ENCODE measurements at places on chromosomes 2 and 18. TPM values are rescaled to one million over a fixed set of nuclear protein-coding genes. Genes with fewer than 3 reads are reported as not detected.

DNA sequence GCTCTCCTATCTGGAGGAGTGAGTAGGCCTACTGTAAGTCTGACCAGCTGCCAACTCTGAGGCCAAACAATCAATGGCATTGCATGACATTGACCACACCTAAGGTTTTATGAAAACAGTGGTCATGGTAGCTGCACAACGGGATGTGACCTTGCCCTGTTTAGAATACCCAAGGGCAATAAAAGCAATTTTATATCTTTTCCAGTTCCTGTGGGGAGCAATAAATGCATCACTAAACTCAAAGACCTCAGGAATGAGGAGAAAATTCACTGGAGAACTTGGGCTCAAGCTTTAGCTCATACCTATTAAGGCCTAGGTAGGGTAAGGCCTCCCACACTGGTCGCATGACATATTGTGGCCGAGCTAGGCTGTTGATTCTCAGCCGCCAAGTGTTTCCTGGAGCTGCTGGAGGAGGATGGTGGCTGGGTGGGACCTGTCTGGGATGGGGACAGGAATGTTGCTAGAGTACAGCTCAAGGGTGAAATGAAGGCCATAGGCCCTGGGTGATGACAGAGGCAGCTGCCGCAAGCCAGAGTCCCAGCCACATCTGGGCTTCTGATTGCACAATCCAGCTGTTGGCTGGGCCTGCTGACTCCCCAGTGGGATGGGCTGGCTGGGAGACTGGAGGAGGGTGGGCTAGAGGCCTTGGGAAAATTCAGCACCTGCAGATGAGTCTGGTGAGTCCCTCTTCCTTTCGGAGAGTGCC lies 313.7 kb downstream of the CYP26B1 start:
- DNase-seq = no peak

DNA sequence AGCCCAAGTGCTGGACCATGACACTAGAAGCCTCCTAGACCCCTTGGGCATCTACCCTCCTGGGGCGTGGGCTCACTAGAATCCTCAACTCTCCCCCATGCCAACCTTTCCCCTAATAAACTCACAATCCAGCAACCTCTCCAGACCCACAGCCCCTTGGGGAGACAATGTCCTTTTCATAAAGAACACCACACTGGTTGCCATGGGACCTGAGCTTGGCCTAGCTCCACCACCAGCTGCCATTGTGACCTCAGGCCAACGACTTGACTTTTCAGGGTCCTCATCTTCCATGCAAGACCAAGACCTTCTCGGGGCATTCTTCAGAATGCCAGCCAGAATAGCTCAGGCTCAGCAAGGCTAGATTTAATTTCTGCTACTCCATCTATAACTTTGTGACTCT lies 128.1 kb upstream of the NPAS2 start:
- DNase-seq = no peak

DNA sequence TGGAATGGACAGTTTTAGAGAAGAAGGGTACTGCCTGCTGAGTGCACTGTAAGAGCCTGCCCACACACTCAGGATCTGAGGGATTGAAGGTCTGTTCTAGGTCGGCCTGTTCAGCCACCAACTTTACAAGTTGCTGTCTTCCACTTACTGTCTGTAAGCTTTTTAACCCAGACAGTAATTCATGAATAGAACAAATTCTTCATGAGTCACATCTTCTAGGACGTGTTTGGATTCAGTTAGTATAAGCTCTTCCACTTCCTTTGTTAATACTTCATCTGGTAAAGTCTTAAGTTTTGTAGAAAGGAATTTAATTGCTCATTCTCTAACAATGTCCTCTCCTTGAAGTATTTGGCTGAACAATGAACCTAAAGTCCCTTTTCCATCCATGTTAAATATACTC lies 74.6 kb downstream of the PDE11A start:
- DNase-seq = peak; percentile 84

GRCh38 chr2:232352511-232353091 lies 25.9 kb upstream of the ALPP start:
- no peak for DNase-seq

DNA sequence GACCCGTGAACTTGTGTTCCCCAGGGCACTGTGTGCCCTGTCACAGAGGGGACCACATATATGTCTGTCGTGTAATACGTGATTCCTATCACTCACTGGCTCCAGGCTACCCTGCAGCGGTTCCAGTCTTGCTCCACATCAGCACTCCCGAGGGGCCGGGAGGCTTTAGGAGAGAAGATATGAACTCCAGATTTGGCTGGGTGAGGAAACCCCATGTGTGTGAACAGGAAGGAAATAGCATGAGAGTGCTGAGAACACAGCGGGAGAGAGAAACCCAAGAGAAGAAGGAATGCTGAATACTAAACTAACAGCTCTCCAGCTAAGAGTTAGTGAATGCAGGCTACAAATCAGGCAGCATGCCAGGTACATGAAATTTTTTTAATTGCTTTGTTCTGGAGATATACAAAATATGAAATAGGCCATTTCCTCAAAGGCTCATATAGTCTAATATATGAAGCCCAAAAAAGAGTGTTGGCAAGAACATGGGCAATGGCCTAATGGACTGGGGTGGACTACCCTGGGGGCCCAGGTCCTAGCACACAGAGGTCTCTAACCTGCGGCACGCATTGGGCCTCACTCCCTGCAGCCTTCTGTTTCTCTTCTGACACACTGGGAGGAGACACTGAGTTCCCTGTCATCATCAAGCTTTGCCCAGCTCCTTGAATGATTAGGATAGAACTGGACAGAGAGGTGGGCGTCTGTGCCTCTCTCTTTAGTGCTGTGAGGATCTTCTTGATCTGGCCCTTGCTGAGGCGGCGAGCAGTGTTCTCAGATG lies 372.8 kb upstream of the RAB6C start:
- no peak for DNase-seq

GRCh38 chr2:238857959-238858358 lies 10.1 kb downstream of the TWIST2 start:
- DNase-seq = no peak

- no peak for DNase-seq
Observed at GRCh38 chr2:172977270-172978062, 98.2 kb upstream of the MAP3K20 start.

DNA sequence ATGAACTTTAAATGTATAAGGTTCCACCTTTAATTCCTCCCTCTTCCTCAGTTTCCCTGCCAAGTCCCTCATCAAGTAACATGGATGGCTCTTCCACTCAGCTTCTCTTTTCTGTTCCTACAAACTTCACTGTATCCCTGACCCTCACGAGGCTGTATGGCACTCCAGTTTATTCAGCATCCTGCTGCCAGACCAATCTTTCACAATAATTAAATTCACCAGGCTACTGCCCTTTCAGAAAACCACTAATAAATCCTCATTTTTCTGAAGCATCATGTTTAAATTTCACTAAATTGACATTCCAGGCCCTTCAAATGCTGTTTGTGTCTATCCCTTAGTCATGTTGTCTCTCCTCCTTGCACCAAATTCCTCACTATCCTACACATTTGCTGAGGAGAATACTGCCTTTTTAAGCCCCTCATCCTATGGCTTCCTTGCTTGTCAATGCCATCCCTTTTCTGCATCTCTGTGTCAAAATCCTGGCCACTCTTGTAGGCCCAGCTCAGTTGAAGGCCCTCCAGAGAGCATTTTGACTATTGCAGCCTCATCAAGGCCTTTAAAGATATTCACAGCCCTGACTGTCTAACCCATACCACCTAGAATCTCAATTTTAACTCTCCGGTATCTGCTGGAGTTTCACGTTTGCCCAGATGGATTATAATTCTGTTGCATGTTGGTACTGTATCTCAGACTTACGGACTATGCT lies 22.8 kb upstream of the ASNSD1 start:
- DNase-seq = no peak

- peak; percentile 22 for DNase-seq
Observed at GRCh38 chr2:223494942-223495341, 107.2 kb downstream of the SCG2 start.

GRCh38 chr2:23713351-23713750 lies 213.6 kb downstream of the ATAD2B start:
- DNase-seq = no peak

GRCh38 chr2:183605440-183605839 lies 481.2 kb downstream of the NUP35 start:
- DNase-seq = no peak

DNA sequence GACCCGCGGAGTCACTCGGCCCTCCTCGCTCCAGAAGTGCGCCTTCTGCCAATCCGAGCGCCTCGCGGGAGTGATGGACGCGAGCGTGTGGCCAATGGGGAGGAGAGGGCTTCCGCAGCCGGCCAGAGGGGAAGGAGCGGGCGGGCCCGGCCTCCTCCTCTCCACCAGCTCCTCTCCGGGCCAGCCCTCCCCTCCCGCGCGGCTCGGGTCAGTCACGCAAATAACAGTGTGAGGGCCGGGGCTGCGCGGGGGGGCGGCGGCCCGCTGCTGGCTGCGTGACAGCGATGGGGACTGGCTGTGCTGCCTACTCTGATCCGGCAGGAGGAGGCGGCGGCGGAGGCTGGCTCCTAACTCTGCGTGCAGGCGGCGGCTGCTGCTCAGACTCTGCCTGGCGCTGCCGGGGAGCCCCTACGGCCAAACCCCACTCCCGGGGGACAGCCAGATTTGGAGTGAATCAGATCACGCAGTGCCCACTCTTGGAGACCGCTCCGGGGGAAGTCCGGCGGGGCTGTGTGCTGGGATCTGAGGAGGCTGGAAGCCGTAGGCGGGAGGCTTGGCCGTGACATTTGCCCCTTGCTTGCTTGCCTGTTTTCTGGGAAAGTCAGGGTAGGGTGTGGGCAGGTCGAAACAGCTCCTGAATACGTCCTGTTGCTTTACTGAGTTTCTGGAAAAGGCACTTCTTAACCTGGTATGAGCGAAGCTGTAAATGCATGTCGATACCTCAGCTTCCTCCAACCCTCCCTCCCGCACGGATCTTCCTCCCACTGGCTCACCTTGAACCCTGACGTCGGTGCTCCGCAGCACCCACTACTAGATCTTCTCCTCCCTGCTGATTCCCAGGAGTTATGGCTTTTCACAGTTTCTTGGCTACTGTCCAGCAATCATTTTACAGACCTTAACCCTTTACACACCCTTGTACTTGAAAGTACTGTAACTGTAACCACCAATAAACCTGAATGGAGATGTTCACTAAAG lies 97.9 kb upstream of the SERTAD2 start:
- DNase-seq = peak; percentile 99

DNA sequence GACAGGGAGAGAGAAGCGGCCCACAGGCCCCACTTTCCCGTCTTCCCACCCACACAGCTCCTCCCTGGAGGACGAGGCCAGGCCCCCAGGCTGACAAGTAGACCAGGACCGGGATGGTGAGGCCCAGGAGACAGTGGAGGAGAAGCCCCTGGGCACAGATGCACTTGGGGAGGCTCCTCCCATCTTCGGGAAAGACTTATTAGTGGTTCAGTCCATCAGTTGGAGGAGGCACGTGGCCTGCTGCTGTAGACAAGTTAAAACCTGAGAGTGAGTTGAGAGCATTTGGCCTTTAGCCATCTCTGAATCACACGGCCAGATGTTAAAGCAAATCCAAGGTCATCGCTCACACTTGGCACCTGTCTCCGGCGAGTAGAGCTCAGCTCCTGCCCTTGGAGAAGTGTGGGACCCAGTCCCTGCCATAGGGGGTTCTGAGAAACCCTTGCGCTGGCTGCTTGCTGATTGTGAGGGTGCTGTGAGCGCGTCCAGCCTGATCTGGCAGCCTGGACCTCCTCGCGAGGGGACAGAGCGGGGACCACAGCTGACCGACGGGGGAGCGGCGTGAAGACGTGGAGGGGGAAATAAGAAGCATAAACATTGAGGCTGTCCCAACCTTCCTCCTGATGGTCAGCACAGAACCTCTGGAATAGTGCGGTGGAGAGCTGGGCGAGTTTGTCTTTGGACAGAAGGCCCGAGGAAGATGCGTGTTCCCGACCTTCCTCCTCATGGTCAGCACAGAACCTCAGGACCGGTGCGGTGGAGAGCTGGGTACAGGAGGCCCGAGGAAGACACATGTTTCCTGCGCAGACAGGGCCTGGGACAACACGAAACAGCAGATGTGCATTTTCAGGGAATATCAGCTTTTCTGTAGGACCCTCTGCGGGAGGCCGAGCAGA lies 24.7 kb upstream of the ALLC start:
- DNase-seq = no peak

DNA sequence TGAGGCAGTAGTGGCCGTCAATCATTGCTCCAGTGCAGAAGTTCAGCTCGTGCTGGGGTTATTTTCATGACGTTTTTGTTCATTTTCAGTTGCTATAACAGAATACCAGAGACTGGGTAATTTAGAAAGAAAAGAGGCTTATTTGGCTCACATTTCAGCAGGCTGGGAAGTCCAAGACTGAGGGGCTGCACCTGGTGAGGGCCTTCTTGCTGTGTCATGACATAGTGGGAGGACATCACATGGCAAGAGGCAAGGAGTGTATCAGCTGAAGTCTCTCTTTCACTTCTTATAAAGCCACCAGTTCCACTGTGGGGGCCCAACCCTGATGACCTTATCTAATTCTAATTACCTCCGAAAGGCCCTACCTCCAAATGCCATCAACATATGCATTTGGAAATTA lies 58.0 kb upstream of the DPP10 start:
- no peak for DNase-seq

DNA sequence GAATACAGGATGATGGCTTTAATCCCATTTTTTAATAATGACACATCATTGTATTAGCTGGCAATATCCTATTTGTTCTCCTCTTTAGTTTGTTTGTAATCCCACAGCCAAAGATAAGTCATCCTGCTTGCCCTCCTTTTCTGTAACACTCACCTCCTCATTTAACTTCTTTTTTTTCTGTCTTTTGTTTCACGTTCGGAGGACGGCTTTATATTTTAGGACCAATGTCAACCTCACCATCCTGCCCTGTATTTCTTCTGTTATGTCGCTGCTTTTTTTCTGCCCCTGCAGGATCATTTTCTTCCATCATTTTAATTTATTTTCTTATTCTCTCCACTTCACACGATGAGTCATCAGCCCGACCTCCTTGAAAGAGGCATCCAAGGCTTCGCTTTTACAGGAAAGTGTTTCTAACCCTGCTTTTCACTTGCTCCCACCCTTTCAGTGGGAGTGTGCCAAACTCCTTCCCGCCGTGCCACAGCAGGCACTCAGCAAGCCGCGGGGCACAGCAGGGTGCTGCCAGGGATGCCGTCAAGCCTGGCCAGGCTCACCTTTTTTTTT lies 11.4 kb downstream of the RAB31 start:
- peak; percentile 89 for DNase-seq

DNA sequence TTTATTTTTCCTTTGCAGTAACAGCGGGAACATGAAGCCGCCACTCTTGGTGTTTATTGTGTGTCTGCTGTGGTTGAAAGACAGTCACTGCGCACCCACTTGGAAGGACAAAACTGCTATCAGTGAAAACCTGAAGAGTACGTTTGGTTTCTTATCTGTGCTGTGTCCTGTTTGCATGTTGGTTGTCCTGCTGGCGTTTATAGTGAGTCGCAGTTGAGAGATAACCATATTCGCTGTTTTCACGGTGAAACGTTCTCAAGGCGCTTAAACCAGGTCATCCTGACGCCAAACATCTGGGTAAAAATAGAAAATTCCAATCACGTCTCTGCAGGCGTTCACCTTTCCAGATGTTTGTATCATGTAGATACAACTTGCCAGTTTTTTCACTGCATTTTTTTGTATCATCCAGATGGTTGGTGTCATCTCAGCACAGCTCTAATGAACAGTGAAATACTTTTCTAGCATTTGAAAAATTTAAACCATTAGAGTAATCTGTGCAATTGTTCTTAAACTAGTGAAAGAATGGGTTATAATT lies 21.2 kb downstream of the CLUL1 start:
- no peak for DNase-seq

GRCh38 chr2:17793296-17793695 lies 23.0 kb upstream of the MSGN1 start:
- no peak for DNase-seq

RTP5 gene
- not detected for total RNA-seq

TUBA4B gene
- not detected for total RNA-seq

SP9 gene
- total RNA-seq = not detected

CREG2 gene
- total RNA-seq = not detected

DES gene
- total RNA-seq = 0.09 TPM

PARD3B gene
- 16.5 TPM for total RNA-seq

CGREF1 gene
- total RNA-seq = 0.12 TPM

Data from HFFc6 (cell line).